ENCODE measurements at places on chromosomes 6 and 20.
A peak's percentile ranks its signal among the peaks of the same experiment; 100 is the strongest.

DNA sequence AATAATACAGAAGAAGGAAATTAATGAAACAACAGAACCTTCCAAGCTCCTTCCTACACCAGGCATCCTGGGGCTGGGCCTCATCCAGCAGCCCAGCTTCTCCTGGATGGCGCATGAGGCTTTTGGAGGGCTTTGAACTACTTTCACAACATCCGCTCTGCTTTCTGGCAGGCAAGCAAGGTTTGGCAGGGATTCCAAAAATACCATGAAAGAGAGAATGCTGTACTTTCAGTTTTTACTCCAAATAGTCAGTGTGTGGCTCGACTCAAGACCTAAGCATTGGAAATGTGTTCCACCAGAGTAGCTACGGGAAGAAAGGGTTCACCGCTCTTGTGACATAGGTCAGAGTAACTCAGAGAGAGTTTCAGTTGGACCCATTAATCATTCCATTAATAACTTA, 125.4 kb downstream of the OPRM1 start:
- no peak for DNase-seq

- no peak for DNase-seq
Measured at GRCh38 chr6:166905013-166905412, 51.3 kb downstream of the RNASET2 start.

DNA sequence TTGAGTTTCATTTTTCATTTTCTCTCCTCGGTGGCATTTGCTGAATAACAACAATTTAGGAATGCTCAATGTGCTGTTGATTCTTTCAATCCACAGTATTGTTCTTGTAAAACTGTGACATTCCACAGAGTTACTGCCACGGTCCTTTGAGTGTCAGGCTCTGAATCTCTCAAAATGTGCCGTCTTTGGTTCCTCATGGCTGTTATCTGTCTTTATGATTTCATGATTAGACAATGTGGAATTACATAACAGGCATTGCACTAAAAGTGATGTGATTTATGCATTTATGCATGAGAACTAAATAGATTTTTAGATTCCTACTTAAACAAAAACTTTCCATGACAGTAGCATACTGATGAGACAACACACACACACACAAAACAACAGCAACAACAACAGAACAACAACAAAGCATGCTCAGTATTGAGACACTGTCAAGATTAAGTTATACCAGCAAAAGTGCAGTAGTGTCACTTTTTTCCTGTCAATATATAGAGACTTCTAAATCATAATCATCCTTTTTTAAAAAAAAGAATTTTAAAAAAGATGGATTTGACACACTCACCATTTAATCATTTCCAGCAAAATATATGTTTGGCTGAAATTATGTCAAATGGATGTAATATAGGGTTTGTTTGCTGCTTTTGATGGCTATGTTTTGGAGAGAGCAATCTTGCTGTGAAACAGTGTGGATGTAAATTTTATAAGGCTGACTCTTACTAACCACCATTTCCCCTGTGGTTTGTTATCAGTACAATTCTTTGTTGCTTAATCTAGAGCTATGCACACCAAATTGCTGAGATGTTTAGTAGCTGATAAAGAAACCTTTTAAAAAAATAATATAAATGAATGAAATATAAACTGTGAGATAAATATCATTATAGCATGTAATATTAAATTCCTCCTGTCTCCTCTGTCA, 88.1 kb downstream of the SNAP25 start:
- no peak for DNase-seq

GRCh38 chr20:4099905-4100675, 84.7 kb upstream of the RNF24 start:
- no peak for DNase-seq

GRCh38 chr20:24289737-24290481, 179.5 kb upstream of the SYNDIG1 start:
- DNase-seq = no peak

DNA sequence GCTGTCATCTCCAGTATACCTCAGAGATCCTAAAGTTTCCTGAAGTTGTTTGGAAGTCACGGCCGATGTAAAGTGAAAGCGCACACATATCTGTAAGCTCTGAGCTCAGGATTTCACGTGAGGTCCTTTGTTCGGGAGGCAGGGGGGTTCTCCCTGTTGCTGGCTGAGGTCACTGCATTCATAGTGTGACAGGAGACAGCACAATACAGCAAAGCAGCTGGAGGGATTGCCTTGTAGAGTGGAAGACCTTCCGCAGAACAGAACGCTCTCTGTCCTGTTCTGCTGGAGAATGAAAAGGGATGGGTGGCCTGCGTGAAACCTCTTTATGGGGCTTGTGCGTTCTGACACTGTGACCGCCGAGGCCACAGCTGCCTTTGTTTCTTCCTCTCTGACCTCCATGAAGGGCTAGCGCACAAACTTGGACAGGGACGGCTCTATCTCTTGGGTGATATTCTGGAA, 13.4 kb upstream of the SERPINB1 start:
- no peak for DNase-seq

DNA sequence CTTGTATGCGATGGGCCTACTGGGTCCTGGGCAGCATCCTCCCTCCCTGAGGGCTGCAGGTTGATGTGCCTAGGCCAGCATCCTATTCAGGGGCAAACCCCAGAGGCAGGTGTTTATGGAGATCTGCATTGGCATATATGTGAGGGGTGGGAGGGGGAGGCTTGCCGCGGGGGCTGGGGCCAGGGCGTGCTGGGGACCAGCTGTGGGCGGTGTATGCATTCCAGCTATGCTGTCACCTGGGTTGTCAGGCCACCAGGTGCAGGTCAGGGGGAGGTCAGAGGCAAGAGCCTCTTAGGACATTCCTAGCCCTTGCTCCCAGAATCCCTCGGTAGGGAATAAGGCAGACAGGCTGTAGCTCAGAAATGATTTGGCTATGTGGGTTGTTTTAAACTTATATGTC, 11.9 kb downstream of the FOXA2 start:
- DNase-seq = peak; percentile 26

DNA sequence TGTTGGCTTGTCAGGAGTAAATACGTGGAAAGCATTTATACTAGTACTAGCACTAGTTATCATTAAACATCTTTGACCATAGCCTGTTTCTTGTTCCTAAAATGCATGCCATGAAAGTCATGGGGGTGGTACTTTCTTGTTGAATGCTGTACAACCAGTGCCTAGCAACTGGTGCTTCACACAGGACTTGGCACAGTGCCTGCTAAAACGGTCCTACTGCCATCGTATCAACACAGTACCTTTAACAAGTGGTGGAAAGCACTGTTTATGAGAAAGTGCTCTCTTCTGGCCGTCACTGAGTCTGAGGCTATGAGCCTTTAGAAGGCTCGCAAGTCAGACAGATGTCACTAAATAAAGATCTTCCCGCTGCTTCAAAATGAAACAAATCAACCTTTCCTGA, 21.6 kb downstream of the ZNFX1 start:
- DNase-seq = no peak

DNA sequence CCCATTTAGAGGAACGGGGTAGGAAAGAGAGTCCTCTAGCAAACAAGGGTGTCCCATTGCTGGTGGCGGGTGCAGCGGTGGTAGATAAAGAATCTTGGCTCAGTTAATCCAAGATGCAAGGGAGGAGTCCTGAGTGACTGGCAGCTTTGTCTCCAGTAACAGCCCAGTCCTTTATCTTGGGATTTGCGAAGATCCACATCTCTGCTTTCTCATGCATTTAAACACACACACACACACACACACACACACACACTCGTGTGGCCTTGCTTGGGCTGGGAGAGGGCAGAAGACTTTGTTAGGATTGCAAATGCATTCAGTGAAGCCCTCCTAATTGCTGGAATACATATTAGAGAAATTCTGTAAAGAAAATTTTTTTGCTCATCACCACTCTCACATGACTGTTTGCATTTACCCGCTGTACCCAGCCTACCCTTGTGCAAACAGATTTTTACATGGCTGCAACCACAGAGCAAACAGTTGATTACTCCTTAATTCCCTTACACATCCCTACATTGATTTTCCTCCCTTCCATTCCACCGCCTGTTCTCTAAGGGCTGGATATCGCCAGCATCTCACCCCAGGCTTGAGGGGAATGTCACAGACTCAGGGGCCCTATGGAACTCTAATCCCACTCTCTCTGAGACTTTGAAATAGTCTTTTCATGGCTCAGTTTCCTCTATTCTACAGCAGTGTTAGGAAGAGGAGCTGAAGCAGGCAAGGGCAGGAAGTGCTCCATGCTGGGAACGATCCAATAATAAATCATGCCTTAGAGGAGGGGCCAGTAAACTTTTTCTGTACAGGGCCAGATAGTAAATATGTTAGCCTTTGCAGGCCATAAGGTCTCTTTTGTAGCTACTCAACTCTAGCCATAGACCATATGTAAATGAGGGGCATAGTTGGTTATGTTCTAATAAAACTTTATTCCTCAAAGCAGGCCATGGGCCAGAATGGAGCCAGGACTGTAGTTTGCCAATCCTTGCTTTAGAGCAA, 3.5 kb downstream of the C6orf132 start:
- DNase-seq = no peak

GRCh38 chr20:300345-300990, 3.1 kb downstream of the ZCCHC3 start:
- no peak for DNase-seq

DNA sequence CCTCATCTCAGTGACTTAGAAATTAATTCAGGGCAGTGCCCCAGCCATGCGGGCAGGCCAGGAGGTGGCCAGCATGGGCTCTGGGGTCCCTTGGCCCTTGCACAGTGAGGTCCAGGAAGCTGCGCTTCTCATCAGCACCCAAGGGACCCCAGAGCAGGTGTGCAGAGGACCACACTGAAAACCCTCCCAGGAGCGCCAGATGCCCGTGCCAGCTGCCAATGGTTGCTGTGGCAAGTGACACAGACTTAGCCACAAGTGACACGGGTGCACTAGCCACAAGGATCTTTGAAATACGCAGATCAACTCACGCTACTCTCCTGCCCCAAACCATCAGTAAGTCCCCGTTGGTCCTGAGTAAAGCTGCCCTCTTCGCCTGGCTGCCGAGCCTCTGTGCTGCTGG, 88.1 kb downstream of the ERMARD start:
- DNase-seq = no peak

DNA sequence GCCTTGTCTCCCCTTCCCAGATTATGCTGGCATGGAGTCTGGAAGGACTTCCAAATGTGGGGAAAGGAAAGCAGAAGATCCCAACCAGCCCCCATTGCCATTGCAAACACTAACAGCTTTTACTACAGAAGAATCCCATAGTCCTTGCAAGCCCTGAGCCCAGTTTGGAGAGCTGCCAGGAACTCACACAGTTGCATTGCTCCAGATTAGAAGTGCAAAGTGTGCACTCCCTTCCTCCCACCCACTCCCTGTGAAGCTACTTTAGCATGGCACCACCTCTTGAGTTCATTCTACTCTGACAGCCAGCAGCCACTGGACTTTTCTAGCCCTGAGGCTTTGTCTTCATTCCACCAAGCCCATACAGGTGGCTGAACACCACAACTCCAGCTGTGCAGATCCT, 67.6 kb downstream of the SLC22A2 start:
- DNase-seq = no peak

- DNase-seq = no peak
Measured at GRCh38 chr6:57173886-57174510, 1.9 kb downstream of the BAG2 start.

DNA sequence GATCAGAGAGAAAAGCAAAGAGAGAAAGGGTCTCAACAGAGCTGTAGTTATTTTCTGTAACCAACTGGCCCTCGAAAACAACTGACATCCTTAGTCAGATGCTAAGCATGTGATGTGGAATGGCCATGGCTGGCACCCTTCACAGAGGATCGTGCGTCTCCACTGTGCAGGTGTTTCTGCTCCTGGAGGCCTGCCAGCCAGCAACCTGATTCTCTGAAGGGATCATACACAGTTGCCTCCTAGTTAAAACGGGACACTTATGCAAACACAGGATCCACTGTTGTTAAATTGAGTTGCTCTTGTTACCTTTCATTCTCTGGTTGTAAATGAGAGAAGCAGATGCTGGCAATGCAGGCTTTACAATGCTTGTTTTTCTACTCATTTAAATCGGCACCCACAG, 148.5 kb downstream of the HDGFL1 start:
- DNase-seq = no peak

DNA sequence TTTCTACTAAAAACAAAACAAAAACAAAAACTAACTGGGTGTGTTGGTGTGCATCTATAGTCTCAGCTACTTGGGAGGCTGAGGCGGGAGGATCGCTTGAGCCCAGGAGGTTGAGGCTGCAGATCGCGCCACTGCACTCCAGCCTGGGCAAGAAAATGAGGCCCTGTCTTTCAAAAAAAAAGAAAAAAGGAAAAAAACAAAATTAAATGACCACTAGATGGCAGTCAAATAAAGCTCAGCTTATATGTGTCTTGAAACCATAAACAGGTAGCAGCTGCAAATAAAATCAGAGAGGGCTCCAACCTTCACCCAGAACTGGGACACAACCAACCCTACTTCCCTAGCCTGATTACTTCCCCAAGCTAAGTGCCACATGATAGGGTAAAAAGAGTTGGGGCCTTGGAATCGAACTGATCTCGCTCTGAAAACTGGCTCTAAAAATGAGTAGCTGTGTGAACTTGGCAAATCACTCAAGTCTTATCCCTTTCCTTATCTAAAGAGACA, 67.1 kb upstream of the ADGRF4 start:
- no peak for DNase-seq

- no peak for DNase-seq
Measured at GRCh38 chr6:15941168-15941567, 187.7 kb upstream of the MYLIP start.

DNA sequence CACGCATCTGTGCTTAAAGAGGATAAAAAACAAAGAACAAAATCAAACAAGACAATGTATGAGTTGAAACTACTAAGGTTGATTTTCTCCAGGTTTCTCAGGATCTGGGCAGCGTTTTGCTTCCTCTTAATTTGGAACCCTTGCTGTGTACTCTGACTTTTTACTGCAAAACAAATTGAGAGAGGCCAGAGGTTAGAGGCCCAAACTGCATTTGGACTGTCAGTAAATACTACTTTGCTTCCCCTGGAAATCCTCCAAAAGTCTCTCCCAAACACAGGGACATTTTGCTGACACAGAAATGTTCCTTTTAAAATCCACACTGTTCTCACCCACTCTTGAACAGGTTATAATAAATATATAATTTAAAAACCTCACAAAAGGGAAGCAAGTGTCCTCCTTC, 1.1 kb downstream of the ARG1 start:
- DNase-seq = no peak

- peak; percentile 47 for DNase-seq
Measured at GRCh38 chr20:58852543-58853271, at the start of gene GNAS. TSS of gene GNAS (plus strand) at chr20:58852716.

Measured in progenitor cell of endocrine pancreas (in vitro differentiated cells).